ENCODE measurements at places on chromosomes 7 and 10.

GRCh38 chr10:80497187-80498077 lies 40.3 kb upstream of the SH2D4B start:
- DNase-seq: no peak

GRCh38 chr10:11403116-11403515 lies 208.3 kb downstream of the USP6NL start:
- DNase-seq: peak; percentile 32

DNA sequence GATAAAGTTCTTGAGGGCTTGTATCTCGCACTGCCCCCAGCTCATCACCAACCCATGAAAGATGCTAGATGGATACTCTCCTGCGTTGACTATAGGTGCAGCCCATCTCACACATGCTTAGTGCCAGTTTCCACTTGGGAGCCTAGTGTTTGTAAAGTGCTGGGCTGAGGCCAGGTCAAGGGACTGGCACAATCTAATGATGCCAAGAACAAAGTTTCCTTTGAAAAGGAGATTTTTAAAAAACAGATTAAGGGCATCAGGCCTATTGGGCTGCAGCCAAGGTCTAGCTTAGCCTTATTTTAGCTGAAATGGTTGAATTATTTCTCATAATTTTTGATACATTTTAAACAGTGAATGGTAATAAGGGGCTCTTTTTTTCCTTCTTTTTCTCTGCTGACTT lies 259.0 kb downstream of the ADRA2A start:
- DNase-seq: no peak

- DNase-seq: no peak
Measured at GRCh38 chr7:148828965-148829364, 55.1 kb downstream of the EZH2 start.

DNA sequence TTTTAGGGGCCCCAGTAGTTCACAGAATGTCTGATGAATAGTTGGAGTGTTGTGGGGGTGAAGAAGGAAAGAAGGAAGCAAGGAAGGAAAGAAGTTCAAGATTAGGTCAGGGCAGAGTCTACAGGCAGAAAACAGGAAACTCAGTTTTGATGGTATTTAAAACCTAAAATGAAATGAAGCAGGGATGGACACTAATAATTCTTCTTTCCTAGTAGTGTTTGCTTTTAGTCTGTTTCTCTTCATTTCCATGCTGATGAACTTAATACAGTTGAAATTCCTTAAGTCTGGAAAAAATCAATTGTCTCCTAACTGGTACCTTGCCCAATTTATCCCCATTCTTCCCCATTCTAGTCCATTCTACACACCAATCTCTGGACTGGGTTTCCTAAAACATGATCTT lies 59.0 kb upstream of the GSAP start:
- DNase-seq: no peak

DNA sequence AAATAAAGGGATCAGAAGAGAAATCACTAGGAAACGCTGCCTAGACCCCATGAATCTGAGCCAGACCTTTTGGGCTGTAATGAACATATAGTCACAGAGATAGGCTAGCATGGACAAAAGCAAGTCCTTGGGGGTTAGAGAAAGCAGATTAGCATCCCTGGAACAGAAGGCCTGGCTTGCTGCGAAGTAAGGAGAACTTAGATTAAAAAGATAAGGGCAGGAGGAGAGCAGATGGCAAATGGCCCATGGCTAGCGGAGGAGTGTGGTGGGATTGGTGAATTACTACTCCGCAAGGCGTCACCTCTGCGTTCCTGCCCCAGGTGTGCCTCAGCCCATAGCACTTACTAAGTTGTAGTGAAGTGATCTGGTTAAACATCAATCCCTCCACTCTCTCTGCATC lies 92.3 kb upstream of the ZNF438 start:
- DNase-seq: no peak

DNA sequence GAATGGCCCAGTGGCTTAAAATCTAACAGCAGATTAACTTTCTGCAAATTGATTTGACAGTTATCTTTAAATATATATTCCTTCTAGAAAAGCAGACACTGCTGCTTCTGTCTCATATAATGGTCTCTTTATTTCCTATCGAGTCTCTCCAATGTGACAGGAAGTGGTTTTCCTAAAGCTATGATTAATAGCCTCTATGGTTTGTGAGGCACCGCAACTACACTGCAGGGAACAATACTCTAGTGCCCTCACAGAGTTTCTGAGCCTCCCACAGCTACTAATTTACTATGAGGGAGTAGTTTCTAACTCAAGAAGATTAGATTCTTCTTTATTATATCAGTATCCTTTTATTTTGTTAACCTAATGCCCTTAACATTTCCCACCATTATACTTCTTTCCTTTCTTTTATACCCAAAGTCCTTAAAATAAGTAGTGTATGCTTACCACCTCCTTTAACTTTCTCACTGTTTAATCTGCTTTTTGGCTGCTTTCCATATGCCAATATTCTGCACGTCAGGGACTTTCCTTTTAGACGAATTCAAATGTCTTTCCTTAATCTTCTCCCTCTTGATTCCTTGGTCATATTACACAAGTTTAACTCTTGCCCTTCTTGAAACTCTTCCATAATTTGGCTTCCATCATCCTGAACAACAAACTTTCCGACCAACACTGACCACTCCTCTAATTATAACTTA lies 23.8 kb upstream of the AHR start:
- no peak for DNase-seq

DNA sequence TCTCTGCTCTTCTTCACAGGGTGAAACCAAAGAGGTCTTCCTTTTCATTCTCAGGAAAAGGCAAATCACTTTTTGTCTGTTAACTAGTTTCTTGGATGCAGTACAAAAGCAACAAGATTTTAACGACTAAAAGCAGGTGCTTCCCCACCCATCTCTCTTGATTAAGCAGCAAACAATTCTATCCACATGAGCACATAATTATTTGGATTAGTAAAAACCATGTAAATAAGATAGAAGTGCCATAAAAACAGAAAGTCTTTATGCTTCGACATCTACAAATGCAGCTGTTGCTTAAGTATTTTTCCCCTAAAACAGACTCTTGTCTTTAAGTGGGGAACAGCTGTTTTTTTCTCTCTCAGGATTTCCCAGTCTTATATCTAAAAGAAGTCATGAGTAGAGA lies 37.4 kb downstream of the USP54 start:
- no peak for DNase-seq

DNA sequence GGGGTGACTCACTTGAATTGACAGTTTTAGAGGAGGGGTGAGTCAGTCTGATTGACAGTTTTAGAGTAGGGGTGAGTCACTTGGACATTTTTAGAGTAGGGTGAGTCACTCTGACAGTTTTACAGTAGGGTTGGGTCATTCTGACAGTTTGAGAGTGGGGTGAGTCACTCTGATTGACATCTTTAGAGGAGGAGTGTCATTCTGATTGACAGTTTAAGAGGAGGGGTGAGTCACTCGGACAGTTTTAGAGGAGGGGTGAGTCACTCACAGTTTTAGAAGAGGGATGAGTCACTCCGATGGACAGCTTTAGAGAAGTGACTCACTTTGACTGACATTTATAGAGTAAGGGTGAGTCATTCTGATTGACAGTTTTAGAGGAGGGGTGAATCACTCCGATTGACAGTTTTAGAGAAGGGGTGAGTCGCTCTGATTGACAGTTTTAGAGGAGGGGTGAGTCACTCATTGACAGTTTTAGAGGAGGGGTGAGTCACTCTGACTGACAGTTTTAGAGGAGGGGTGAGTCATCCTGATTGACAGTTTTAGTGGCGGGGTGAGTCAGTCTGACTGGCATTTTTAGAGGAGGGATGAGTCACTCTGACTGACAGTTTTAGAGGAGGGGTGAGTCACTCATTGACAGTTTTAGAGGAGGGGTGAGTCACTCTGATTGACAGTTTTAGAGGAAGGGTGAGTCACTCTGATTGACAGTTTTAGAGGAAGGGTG lies 595.9 kb downstream of the DNAJB6 start:
- no peak for DNase-seq

DNA sequence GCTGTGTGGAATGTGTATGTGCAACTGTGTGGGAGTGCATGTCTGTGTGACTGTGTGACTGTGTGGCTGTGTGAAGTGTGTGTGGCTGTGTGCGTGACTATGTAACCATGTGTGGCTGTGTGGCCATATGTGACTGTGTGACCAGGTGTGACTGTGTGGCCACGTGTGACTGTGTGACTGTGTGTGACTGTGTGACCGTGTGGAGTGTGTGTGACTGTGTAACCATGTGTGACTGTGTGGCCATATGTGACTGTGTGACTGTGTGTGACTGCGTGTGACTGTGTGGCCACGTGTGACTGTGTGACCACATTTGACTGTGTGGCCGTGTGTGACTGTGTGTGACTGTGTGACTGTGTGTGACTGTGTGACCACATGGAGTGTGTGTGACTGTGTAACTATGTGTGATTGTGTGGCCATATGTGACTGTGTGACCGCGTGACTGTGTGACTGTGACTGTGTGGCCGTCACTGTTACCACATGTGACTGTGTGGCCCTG lies 502.9 kb downstream of the DNAJB6 start:
- no peak for DNase-seq
